ENCODE measurements at places on chromosomes 4 and X.

- no peak for DNase-seq
Measured at GRCh38 chrX:3592184-3592583, 121.3 kb downstream of the PRKX start.

GRCh38 chrX:31219174-31219573, 147.3 kb upstream of the FTHL17 start:
- no peak for DNase-seq

- no peak for DNase-seq
Measured at GRCh38 chrX:17497193-17497592, 122.2 kb downstream of the NHS start.

- DNase-seq: no peak
Measured at GRCh38 chr4:174592256-174592984, 70.1 kb upstream of the HPGD start.

DNA sequence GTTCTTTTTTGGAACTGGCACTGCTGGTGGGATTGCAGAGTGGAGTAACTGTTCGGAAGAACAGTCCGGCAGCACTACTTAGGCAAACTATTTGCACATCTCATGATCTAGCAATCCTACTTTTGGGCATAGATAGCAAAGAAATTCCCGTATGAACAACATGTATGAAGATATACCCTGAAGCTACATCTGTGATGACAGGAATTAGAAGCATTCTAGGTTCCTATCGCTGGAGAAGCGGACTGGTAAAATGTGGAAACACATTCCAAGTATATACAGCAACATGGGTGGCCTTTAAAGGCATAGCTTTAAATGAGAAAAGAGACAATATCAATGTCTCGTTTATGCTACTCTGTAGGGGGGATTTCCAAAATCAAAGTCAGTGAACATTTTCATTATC, 3.1 kb downstream of the DCAF16 start:
- no peak for DNase-seq

DNA sequence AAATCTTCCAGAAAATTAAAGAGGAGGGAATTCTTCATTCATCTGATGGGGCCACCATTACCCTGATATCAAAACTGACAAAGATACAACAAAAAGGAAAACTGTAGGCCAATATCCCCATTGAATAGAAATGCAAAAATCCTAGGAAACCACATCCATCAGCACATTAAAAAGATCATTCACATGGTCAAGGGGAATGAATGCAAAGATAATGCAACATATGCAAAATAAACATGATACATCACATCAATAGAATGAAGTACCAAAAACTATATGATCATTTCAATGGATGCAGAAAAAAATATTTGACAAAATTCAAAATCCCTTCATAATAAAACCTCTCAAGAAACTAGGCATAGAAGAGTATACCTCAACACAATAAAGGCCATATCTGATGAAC, 108.9 kb upstream of the SH3RF1 start:
- DNase-seq: no peak

GRCh38 chr4:152540941-152541340, 5.0 kb upstream of the FBXW7 start:
- no peak for DNase-seq

DNA sequence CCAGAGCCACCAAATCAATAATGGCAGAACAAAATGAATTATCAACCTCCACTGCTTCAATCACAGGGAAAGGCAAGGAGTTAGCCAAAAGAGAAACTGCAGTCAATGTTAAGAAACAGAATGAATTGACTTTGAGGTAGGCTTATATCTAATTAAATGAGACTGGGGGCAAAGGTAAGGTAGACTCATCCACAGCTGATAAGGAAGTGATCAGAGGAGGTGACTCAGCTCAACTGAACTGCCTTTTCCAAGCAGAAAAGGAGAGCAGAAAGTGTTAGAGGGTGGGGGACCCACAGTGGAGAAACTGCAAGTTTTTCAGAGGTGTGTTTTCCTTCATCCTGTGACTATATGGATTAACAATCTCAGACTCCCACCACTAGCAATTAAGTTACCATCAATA, 345.8 kb upstream of the PPARGC1A start:
- no peak for DNase-seq

GRCh38 chr4:135240796-135241195, 1039.2 kb upstream of the PABPC4L start:
- DNase-seq: no peak

- DNase-seq: no peak
Measured at GRCh38 chr4:111501946-111502345, 643.3 kb upstream of the FAM241A start.

DNA sequence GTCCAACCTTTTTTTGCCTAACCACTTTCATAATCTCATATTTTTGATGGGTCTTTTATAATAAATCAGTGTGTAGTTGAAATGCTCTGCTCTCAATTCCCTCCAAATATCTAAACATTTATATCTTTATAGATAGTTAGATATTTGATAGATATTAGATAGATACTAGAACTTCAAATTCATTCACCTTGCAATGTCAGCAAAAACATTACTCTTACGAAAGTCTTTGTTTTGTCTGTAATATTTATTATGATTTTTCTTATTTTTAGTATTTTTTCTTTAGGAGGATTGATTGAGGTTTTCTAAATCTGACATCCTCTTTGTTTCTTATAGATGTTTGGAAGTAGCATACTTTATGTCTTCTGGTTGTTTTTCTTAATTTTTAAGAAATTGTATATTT, 2563.6 kb downstream of the PCDH7 start:
- DNase-seq: no peak

- no peak for DNase-seq
Measured at GRCh38 chrX:31099536-31100090, 27.8 kb upstream of the FTHL17 start.

DNA sequence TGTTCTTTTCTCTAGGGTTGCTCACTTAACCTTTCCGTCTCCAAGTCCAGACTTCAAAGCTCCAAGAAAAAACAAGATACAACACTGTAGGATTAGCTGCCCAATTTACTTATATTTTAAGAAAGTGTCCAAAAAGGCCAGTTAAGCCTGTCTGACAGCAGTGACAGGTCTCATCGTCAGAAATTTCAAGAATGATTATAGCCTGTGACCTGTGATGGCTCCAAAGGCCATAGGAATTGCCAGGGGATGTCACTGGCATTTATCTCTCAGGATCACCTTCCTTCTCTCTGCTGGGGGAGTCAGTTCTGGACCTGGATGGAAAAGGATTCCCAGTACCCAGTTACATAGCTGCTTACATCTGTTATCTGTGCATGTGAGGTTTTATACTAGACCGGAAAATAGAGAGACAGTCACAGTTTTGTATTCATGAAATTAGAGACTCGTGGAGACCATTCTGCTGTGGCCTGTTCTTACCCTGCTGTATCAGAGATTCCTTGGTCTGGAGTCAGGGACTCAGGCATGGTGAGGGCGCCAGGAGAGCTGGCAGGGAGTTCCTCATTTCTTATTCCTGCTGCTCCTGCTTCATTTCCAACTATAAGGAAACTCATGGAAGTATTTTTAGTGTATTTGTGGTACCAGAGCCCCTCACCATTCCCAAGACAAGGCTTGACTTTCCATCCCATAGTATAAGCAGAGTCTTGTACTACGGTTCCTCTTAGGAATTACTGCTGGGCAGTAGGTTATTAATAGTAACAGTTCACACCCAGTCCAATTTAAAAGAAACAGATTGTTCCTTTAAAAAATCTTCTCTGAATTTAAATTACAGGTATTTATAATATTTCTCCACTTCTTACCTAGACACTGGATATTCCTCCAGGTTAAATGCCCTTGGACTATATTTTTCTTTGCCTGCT, 220.8 kb downstream of the SHROOM3 start:
- DNase-seq: no peak

GRCh38 chr4:186201535-186202230, 10.3 kb downstream of the CYP4V2 start:
- peak; percentile 85 for DNase-seq

DNA sequence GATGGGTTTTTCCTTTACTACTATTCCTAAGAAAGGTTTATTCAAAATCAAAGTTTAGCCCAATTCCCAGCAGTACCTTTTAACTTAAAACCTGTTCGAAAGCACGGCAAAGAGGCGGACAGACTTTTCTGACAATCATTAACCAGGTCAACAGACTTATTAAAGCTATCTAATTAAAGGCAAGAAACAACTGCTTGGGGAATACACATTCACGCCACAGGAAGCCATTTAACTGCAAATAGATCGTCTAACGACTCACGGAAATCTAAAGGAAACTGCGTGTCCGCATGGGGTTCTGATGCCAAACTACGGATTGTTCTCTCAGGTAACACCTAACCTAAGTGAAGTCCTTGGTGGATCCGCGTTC, 663 bp upstream of the USP53 start:
- DNase-seq: no peak

GRCh38 chr4:71607780-71608677, 175.8 kb downstream of the GC start:
- DNase-seq: no peak

- DNase-seq: no peak
Measured at GRCh38 chr4:1473718-1474117, 67.5 kb upstream of the NKX1-1 start.

GRCh38 chr4:83013420-83013867, 2.8 kb upstream of the LIN54 start:
- no peak for DNase-seq

- DNase-seq: no peak
Measured at GRCh38 chr4:168691631-168692369, 194.9 kb downstream of the PALLD start.

DNA sequence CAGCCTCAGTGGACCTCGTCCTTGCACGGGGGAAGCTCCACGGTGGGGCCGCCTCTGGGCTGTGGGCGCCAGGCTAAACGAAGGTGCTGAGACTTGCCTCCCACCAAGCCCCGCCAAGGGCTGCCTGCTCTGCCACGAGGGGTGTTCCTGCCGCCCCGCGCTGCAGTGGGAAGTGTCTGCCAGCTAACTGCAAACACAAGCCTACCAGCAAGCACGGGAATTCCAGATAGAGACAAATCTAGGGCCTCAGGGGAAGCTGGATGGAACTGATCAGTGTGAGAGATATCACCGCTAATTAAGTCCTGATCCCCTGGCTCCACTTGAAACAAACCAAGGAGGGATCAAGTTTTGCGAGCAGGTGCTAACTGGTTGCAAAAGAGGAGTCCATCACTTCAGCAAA, 181.6 kb upstream of the LEF1 start:
- no peak for DNase-seq

GRCh38 chr4:81472281-81473182, 825 bp upstream of the RASGEF1B start:
- DNase-seq: no peak

- no peak for DNase-seq
Measured at GRCh38 chr4:117137145-117137544, 51.8 kb upstream of the TRAM1L1 start.

GRCh38 chr4:82851885-82852750, 38.8 kb downstream of the SEC31A start:
- DNase-seq: no peak

DNA sequence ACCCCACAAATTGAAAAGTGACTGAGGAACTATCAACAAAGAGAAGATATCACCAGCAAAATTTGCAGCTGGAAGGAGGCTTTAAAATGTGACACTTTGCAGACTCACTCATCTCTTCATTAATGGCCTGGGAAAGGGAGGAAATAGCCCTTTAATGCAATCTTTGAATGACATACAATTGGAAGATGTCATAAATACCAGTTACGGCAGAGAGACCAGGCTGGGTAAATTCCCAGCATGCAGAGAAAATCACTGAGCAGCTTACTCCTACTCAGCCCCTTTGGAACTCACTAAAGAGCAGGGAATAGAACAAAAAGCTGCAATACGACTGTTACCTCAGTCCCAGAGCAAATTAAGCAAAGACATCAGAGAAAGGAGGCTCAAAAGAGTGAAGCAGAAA, 238.9 kb downstream of the HS3ST1 start:
- DNase-seq: no peak

DNA sequence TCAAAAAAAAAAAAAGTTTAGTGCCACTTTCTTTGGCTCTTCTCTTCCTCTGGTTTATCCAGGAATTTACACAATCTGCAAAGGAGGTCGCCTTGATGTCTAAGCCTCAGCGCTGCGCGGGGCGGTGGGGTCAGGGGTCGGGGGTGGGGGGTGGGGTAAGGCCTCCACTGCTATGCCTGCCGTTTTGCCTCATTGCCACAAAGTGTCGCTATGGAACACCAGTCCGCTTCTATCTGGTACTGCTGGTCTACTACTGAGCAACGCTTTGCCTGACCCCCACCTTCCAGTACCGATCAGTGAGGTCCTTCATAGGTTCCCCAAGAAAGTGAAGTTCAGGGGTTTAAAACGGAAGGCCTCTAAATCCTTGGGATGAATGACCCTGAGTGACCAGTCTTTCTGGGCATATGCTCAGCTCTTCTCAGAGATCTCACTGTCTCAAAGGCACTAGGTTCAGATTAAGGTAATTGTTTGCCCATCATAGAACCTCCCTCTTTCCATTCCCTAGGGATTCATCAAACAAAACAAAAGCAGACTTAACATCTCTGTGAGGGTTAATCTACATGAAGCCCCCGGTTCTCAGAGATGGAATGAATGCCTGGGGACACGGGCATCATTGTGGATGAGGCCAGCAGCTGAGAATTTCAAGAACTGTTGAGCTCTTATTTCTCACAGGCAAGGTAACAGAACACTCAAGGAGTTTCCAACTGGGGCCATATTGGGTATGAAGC, 16.9 kb upstream of the TSR2 start:
- peak; percentile 17 for DNase-seq

- no peak for DNase-seq
Measured at GRCh38 chr4:55036405-55036804, 89.0 kb downstream of the KDR start.

GRCh38 chr4:18961879-18962278, 940.3 kb upstream of the LCORL start:
- no peak for DNase-seq

GRCh38 chr4:10690185-10690907, 5.8 kb upstream of the CLNK start:
- no peak for DNase-seq

DNA sequence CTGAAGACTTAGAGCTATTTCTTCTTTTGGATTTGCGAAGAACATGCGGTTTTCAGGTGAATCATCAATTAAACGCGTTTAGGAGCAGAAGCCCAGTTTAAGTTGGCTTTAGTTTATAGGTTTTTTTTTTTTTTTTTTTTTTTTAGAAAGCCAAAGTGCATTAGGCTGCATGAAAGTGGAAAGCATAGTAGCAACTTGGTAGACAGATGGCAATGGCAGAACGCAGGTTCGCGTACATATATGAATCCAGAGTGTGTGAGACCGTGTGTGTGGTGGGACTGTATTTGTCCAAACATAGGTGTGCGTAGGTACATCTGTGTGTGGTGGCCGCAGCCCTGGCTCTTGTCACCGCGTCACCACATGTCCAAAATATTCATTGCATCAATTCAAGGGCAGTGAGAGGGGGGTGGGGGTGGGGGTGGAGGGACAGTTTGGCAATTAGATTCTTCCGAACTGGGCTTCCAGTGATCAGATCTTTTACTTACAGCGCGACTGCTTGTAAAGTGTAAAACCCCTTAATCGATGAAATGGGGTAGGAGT, 901 bp downstream of the JADE1 start:
- DNase-seq: peak; percentile 39

GRCh38 chr4:67355806-67356205, 189.5 kb downstream of the CENPC start:
- no peak for DNase-seq

GRCh38 chr4:73603854-73604584, 16.2 kb downstream of the RASSF6 start:
- DNase-seq: no peak

Measured in CD4-positive, alpha-beta T cell (primary cell).